Tibial nerve (tissue), 4 donors: ENCODE measurements at places on chromosomes 5 and 9. TPM values are rescaled to one million over a fixed set of nuclear protein-coding genes. Genes with fewer than 3 reads are reported as not detected.

The PPP3R2 gene
- total RNA-seq = not detected

The RNF180 gene
- 6.0 TPM for total RNA-seq

The NXNL2 gene
- not detected for total RNA-seq

The NPR3 gene
- 81.5 TPM for total RNA-seq

The RLN2 gene
- total RNA-seq = not detected
